Activated T-helper 1 cell treated with anti-CD3 and anti-CD28 coated beads, Interleukin-2, amount 50 U/mL, for 16 hours (primary cell): ENCODE measurements at places on chromosomes 2 and 18.

GRCh38 chr18:74608681-74609080, 11.0 kb downstream of the ZNF407 start:
- DNase-seq, result no peak

GRCh38 chr2:232454630-232455029, 1.3 kb upstream of the ALPI start:
- DNase-seq, result no peak

DNA sequence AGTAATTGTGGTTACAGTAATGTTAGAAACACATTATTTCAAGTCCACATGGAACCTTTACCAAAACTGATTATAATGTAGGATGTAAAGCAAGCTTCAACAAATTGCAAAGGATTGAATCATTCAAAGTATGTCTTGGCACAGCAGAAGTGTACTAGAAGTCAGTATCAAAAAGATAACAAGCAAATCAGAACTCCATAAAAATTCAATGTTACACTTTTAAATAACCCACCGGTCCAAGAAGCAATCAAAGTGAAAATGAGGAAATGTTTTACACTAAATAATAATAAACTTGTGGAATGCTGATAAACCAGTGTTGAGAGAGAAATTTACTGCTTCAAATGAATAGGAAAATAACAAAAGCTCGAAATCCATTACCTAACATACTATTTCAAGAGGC, 47.7 kb downstream of the TTC21B start:
- no peak for DNase-seq

- no peak for DNase-seq
Observed at GRCh38 chr2:160741271-160741670, 247.7 kb upstream of the RBMS1 start.

GRCh38 chr2:172613040-172613439, 57.1 kb downstream of the PDK1 start:
- DNase-seq, result no peak

DNA sequence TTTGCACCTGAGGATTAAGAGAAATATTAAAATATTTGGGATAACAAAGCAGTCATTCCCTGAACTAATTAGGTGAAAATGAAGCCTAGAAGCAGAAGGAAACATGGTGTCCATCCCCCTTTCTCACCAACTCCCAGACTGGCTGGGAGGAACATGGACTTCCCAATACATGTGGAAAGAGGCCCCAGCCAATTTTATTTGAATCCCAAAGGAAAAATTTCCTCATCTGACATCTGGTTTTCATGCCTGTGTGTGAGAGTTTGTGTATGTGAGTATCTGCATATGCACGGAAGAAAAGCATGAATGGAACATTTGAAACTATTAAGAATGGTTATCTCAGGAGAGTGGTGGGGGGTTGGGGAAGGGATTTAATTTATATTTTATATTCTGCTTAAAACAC, 84.3 kb downstream of the COPS8 start:
- no peak for DNase-seq

- DNase-seq, result no peak
Observed at GRCh38 chr2:241226723-241227572, 38.5 kb downstream of the ANO7 start.

DNA sequence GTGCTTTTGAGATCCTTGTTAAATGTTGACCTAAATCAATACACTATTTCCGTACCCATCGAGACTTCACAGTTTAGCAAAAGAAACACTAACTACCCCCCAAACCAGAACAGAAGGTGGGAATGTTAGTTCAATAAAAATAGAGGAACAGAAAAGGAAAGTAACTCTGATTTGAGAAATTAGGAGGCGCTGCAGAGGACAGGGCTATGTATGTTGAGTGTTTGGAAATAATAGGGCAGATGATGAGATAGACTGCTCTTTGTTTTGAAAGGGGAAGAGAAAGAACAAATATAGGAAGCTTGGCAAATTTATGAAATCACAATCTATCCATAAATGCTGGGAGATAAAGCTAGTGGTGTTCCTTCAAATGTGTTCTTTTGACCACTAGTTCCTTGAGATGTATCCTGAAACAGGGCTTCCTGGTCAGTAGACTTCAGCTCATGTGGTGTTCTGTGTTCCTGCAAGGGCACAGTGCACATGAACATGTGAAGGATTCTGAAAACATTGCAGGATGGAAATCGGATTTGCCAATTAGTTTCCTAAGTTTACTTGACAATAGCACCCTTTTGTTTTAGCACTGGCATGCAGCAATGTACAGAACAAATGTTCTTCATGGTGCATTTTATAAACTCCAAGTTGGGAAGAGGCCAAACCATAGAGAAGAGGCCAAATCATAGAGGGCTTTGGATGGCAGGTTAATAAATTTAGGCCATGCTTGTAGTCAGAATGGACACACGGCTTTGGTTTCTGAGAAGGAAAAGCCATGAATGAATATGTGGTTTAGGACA, 39.8 kb downstream of the RHBDD1 start:
- no peak for DNase-seq

DNA sequence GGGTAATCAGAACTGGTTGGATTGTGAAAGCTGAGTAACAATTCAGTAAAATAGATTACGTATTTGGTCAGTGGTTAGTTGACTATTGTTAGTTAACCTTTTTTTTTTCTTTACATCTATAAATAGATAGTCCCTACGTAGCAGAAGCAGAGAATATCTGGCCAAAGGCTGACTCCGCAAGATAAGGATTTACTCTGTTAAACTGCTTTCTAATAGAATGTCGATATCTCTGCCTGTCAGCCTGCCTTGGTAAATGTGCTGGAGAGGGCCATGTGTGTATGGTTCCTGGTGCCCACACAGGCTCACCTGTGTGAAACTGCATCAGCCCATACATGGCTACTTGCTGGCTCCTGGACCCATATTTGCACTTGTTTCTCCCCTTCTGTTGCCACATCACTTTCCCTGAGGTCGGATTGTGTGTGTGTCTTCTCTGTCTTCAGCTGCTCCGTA, 94.4 kb downstream of the CRIM1 start:
- DNase-seq, result no peak

DNA sequence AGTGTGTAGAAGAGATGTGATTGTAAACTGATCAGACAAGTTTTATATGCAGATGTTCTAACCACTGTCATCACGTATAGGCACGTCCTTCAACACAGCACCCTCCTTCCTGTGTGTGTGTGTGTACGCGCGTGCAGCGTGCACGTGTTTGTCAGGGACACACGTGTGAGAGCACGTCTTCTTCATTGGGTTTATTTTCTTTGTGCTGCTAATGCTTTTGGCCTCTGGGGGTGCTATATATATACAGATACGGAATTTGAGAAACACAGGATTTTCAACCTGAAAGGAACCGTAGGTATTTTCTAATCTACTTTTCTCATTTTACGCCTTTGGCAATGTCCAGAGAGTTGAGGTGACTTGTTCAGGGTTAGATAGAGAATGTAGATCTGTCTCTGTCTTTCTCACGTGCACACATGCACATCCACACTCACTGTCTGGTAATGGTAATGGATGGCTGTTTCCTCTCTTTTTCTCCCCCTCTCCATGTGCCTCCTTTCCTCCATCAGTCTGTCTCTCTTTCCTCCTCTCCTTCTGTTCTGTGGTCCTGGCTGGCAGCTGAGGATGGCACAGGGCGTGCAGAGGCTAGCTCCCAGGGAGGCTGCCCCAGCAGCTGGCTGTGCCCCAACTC, 13.4 kb upstream of the CELF4 start:
- DNase-seq, result no peak
